ENCODE measurements at places on chromosomes 7 and 10. TPM values are rescaled to one million over a fixed set of nuclear protein-coding genes. Genes with fewer than 3 reads are reported as not detected.

GRCh38 chr10:5089865-5090264 is 4.3 kb upstream of the AKR1C3 start:
- peak; percentile 61 for DNase-seq

GRCh38 chr7:134553976-134554375 is 5.1 kb downstream of the AKR1B15 start:
- no peak for DNase-seq

SSBP1 gene
- total RNA-seq, result 91.5 TPM

DNA sequence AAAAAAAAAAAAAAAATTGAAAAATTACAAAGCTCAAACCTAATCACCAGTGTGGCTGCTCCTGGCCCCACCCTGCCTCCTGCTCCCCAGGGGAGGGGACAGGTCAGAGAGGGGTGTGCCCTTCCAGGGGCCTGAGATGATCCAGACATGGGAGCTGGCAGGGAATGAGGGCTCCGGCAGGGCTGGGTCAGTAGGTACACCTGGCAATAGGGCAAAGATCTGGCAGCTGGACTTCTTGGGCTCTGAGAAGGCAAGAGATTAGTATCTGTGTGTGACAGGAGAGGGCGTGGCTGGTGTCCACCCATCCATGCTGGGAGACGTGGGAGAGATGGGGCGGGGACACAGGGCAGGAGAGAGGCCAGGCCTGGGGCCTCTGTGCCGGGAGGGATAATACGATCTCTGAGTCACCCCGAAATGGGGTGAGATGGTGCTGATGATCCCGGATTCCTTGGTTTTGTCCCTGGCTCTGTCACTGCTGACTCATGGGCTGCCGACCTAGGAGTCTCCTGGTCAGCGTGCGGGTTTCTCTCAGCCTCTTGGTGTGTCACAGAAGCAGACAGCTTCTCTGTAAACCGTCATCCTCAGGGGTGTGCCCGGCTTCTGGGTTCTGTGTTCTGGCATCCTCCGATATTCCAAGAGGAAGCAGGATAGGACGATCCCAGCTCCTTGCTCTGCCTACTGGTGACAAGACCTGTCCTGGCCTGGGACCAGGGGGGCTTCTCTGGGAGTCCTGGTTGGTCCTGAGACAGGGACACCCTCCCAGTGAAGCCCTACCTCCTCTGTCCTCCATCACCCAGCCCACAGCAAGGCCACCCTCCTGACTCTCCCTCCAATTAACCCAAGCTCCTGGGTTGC is 8.2 kb upstream of the CLDN4 start:
- DNase-seq, result no peak

GRCh38 chr7:128863433-128863989 is 855 bp downstream of the ATP6V1F start:
- DNase-seq, result peak; percentile 76

DNA sequence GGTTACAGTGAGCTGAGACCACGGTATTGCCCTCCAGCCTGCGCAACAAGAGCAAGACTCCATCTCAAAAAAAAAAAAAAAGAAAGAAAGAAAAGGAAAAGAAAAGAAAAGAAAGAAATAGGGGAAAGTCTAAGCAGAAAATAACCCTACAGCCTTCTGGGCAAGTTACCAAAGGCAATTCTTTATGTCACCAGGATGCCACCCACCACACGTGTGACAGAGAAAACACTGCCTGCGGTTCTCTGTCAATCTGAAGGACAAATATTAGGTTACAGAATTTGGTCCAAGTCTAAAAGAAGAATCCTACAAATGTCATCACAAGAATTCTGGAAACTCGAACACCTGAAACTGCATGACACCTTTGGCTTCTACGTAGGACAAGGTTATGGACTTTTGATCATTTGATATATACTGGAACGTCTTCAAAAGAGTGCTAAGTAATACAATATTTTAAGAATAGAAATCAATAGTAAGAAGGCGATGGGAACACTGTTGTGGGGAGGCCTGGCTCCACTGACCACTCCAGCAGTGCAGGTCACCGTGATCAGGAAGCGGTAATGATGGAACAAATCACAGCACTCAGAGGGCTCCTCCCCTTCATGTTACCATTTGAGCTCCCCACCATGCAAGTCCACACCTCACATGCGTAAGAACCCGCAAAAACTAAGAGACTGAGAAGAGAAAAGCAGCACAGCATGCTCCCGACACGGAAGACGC is 75.8 kb downstream of the MAD1L1 start:
- no peak for DNase-seq

GPR37 gene
- total RNA-seq, result 0.87 TPM

STK31 gene
- total RNA-seq, result 0.22 TPM

DNA sequence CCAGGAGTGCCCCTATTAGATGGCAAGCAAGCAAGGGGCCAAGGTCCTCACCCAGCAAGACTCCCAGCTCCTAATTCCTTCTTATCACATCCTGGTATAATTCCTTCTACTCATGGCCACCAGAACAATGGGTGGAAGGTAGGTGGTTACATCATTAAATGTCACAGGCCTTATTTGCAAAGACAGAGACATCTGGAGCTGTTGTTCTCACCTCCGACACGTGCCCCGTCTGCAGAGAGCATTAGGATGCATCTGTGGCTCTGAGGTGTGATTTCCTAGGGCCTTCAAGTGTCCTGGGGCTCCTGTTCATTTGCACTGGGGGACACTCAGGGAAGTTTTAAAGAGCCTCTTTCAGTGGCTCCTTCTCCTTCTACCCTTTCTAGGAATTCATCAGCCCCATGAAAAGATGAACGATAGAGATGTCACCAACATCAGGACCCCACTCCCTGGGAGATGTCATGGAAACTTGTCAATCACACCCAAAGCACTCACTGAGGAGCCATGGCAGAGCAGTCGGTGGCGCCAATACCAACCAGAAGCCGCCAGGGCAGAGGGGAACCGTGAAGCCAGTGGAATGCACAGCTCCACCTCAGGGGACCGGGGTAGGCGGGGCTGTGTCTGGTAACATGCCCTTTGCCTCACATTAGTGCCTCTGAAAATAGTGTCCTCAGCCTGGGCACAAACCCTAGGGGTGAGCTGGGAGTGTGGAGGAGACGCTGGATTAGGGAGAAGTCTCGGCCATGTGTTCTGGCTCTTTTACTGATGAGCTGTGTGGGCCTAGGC is 2.9 kb upstream of the ATP6V0E2 start:
- no peak for DNase-seq

GRCh38 chr7:142612237-142612881 is 136.9 kb upstream of the PRSS1 start:
- DNase-seq, result no peak

LLCFC1 gene
- total RNA-seq, result not detected

GRCh38 chr10:73577788-73578187 is 13.4 kb downstream of the USP54 start:
- no peak for DNase-seq

GRCh38 chr10:113716109-113716910 is 35.2 kb upstream of the PLEKHS1 start:
- DNase-seq, result no peak

GRCh38 chr10:114393886-114394285 is 10.4 kb downstream of the AFAP1L2 start:
- no peak for DNase-seq

DNA sequence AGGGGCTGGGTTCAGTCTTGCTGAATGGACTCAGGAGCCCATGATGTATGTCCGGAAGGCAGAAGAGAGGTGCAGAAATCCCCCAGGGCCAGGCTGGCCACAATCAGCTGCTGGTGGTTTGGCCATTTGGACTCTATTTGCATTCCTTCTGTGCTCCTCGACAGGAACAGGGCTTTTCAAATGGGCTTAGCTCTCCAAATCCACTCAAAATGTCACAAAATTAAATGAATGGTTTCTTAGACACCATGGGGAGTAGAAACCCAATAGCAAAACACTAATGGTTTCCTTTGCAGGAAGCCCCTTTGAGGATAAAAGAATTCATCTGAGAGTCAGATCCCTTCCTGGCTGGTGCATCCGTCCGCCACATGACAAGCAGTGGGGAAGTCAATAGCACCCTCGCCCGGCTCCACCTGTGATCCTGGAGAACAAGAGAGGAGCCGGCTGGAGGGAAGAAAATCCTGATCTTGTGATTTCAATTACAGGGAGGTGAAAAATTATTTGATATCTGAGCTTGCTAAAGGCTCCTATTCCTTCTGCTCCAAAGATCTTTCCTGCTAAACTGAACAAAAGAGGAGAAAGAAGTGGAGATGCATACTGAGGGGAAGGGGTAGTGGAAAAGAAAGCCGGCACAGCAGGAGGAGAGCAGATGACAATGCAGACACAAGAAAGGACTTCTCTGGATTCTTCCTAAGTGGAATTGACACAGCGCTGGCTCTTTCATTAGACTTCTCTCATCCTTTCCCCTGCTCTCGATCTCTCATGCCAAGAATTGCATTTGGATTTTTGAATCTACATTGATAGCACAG is 190.7 kb downstream of the C7orf25 start:
- no peak for DNase-seq
